ENCODE measurements at places on chromosomes 1 and 21. TPM values are rescaled to one million over a fixed set of nuclear protein-coding genes. Genes with fewer than 3 reads are reported as not detected.

The KCNE2 gene
- 0.37 TPM for total RNA-seq

The AADACL3 gene
- total RNA-seq: 2.3 TPM

The LENEP gene
- total RNA-seq: 1.3 TPM

The DSCAM gene
- total RNA-seq: 0.15 TPM

The SPRR2A gene
- not detected for total RNA-seq

The BMP8B gene
- total RNA-seq: 0.37 TPM

The CCDC27 gene
- not detected for total RNA-seq

The GBP7 gene
- not detected for total RNA-seq

The AVPR1B gene
- total RNA-seq: 0.50 TPM

The FABP3 gene
- 34.8 TPM for total RNA-seq

The FCRL4 gene
- total RNA-seq: not detected

DNA sequence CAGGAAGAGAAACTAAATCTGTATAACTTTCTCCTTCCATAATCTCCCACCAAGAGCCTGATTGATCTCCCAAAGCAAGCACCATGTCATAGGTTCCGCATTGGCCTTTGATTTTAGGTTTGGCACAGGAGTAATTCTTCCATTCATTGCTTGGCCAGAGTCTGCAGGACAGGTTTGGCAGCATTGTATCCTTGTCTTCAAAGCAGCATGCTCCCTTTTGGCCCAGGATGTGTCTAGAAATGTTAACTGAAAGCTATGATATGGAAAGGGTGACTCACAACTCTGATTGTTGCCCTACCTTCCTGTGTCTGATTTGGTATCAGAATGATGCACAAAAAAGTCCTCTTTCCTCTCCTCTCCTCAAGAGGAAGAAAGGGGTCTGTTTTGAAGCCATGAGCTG, 824.3 kb upstream of the PRMT6 start:
- no peaks in the 10 kb centered on the region for H3K27me3 ChIP-seq
- no peaks in the 10 kb centered on the region for H3K36me3 ChIP-seq
- H3K27ac ChIP-seq: no peak overlapping the region
- H3K4me3 ChIP-seq: no peak overlapping the region
- no peak for DNase-seq

DNA sequence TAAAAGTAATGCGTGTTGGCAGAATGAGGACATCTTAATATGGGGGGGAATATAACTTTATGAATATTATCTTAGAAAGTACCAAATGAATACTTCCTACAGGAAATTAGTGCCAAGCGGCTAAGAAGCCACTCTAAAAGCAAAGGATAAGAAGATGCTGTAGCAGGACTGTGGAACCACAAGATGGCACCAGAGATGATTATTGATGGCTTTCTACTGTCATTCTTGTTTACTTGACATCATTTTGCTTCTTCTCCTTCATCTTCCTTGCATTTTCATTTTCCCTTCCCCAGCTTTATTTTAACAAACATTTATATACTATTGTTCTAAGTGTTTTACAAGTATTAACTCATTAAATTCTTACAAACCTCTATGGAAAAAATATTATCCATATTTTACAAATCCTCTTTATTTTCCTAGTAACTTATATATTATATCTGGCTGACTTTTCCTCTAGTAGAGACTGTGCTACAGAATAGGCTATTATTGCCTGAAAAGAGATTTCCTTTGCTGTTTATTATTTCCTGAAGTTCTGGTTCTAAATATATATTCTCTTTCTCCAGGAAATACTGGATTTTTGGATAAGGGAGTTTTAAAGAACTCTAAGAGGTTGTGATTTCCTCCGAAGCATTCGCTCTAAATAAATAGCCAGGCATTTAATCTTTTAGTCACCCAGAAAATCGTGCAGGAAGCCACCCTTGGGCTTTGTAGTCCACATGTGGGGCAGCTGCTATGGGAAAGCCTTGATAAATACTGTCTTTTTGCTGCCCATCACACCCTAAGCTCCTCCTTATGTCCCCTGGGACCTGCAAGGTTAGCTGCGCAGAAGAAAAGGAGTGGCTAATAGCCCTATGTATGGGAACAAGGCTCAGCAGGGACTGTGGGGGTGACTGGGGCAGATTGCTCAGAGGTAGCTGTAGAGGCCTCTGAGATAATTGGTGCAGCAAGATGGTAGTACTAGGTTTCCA, 69.8 kb downstream of the TPR start:
- H3K27me3 ChIP-seq: no peaks in the 10 kb centered on the region
- no peak for DNase-seq
- H3K4me1 ChIP-seq: no peaks in the 10 kb centered on the region
- H3K27ac ChIP-seq: no peak overlapping the region

- no peak for DNase-seq
- no peaks in the 10 kb centered on the region for H3K27me3 ChIP-seq
Observed at GRCh38 chr1:192545896-192546521, 29.6 kb upstream of the RGS1 start.

DNA sequence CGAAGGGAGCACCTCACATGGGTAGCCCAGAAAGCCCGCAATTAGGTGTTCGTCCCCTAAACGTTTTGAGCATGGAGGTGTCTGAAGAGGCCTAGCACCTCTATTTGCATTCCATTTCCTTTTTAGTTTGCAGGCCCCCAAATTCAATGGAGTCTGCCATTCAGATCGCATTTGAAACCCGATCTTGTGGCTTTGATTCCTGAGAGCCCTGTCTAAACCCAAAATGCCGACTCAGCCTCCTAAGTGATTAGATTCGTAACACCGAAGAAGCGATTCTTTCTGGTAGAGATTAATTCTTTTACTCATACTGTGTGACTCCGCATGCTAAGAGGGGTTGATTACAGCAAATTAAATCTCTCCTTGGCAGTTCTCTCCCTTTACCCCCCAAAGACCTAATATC, 415.2 kb upstream of the KAZN start:
- no peak for DNase-seq
- H3K4me1 ChIP-seq: no peaks in the 10 kb centered on the region
- H3K4me3 ChIP-seq: no peak overlapping the region
- no peaks in the 10 kb centered on the region for H3K36me3 ChIP-seq
- H3K27me3 ChIP-seq: no peaks in the 10 kb centered on the region
- H3K27ac ChIP-seq: no peak overlapping the region

GRCh38 chr1:162552684-162553252, 8.8 kb upstream of the UAP1 start:
- no peaks in the 10 kb centered on the region for H3K36me3 ChIP-seq
- no peaks in the 10 kb centered on the region for H3K4me1 ChIP-seq
- no peak overlapping the region for H3K4me3 ChIP-seq

DNA sequence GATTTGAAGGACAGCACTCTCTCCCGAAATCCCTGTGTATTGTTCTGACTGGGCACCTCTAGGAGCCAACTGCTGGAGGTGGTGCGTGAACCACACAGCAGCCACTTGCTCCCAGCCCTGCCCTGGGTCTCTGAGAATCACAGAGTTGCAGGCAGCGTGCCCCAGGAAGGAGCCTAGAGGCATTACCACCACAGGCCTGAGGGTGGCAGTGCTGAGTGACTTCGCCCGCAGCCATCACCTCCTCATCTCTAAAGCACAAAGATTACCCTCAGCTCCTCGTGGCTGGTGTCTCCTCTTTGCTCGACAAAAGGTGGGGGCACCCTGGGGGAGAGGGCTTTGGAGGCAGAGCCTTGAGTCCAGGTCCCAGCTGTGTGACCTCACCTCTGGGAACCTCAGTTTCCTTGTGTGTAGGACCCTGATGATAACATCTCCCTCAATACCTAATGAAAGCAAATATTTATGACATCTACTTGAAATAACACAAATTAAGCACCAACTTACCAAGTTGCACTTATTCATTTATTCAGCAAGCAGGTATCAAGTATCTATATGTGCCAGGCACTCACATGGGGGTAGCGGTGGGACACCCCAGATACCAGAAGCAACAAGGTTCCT, 86.3 kb downstream of the VWA5B1 start:
- H3K4me1 ChIP-seq: no peaks in the 10 kb centered on the region
- H3K27me3 ChIP-seq: no peaks in the 10 kb centered on the region
- peak; percentile 41 for DNase-seq
- no peak overlapping the region for H3K4me3 ChIP-seq
- H3K27ac ChIP-seq: no peak overlapping the region

GRCh38 chr1:224211206-224211962, 28.3 kb downstream of the DEGS1 start:
- no peak overlapping the region for H3K4me3 ChIP-seq
- peaks cover 10% of the 10 kb centered on the region for H3K4me1 ChIP-seq
- DNase-seq: no peak
- H3K36me3 ChIP-seq: no peaks in the 10 kb centered on the region
- H3K27ac ChIP-seq: no peak overlapping the region

GRCh38 chr1:191206513-191207207, 729.0 kb upstream of the BRINP3 start:
- H3K4me3 ChIP-seq: no peak overlapping the region
- H3K36me3 ChIP-seq: no peaks in the 10 kb centered on the region
- H3K27me3 ChIP-seq: no peaks in the 10 kb centered on the region
- DNase-seq: no peak

DNA sequence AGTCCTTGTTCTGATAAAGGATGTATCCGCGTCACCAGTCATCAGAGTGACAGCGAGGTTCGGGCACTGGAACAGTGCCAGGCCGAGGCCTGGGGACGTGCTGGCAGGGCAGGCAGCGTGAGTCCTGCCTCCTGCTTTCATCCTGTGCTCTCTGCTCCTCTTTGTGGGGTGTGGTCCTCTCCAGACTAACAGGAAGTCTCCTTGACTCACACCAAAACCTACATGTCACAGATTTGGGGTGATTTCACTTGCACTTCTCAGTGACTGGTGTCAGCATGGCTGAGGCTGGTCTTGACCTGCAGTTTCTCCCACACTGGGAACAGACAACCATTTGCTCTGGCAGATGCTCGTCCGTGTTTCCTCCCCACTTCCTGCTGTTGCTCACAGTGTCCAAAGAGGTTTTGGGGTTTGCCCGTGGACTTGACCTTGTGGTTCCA, 8.8 kb upstream of the NLRP3 start:
- no peak overlapping the region for H3K4me3 ChIP-seq
- DNase-seq: no peak
- no peak overlapping the region for H3K27ac ChIP-seq
- no peaks in the 10 kb centered on the region for H3K36me3 ChIP-seq
- H3K4me1 ChIP-seq: no peaks in the 10 kb centered on the region
- H3K27me3 ChIP-seq: no peaks in the 10 kb centered on the region

- peaks cover 4% of the 10 kb centered on the region for H3K27me3 ChIP-seq
- peaks cover 6% of the 10 kb centered on the region for H3K4me1 ChIP-seq
- no peak overlapping the region for H3K4me3 ChIP-seq
- no peak overlapping the region for H3K27ac ChIP-seq
- no peak for DNase-seq
Observed at GRCh38 chr1:62325081-62325480, 5.8 kb upstream of the KANK4 start.

DNA sequence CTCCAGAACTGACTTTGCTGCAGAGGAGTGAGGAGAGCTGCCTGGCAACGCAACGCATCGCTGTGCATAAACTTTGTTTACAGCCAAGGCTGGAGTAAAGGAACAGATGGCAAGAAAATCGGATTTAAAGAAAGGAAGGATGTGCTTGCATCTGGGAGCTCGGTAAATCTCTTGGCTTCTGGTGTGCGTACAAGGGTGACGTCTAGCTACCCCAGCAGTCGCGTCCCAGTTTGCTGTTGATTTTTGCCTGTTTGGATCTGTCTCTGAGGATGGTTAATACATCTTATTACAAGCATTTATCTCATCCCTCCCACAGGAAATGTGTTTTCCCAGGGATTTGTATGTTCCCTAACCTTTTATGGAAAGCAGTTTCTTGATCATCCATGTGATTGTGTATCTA, 73.3 kb upstream of the RALGPS2 start:
- no peak for DNase-seq
- no peaks in the 10 kb centered on the region for H3K4me1 ChIP-seq
- no peak overlapping the region for H3K4me3 ChIP-seq
- no peaks in the 10 kb centered on the region for H3K27me3 ChIP-seq
- no peak overlapping the region for H3K27ac ChIP-seq
- no peaks in the 10 kb centered on the region for H3K36me3 ChIP-seq

DNA sequence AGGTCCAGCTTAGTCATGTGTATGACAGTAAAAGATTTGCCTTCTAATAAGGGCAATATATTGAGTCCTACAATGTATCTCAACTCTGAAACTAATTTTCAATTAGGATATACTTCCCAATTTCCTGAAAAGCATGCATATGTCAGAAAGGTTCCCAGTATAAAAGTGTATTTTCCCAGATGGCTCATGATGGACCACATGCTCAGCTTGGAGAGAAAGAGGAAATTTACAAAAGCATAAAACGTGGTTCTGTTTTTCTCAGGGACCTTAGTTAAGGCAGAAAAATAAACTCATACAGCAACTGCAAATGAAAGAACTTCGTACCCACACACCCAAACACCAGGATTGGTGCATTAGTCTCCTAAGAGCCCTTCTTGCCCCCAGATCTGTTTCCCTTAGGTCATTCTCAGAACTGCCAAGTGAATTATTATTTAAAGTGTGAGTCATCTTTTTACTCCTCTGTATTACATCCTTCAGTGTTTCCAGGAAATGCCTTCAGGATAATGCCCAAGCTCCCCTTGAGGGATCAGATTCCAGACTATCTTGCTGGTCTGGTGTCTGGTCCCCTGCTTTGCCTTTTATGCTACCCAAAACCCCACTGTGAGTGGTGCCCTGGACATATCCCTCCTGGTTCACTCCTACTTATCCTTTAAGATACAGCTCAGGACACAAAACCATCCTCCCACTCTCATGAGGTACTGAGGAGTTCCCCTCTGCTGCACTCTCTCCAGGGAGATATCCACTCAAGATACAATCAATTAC, 57.4 kb downstream of the SSX2IP start:
- H3K4me1 ChIP-seq: no peaks in the 10 kb centered on the region
- H3K36me3 ChIP-seq: no peaks in the 10 kb centered on the region

- no peaks in the 10 kb centered on the region for H3K27me3 ChIP-seq
- no peaks in the 10 kb centered on the region for H3K36me3 ChIP-seq
- H3K4me1 ChIP-seq: no peaks in the 10 kb centered on the region
- H3K4me3 ChIP-seq: no peak overlapping the region
- no peak for DNase-seq
- no peak overlapping the region for H3K27ac ChIP-seq
Observed at GRCh38 chr1:237638555-237638954, 252.2 kb downstream of the ZP4 start.

DNA sequence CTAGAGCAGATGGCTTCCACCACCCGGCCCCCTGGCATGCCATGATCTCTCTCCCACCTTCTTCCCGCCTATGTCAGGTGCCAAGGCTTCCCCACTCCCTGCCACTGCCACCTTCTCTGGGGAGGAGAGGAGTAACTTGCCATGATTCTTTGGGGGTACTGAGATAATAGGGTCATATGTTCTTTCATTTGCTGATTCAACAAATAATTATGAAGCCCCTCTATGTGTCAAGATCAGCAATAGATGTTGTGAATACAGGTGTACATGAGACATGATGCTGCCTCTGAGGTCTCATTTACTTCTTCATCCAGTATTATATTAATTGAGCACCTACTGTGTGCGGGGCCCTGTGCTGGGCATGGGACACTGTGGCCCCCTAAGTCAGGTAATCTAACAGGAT, 6.0 kb upstream of the VWA5B1 start:
- no peaks in the 10 kb centered on the region for H3K27me3 ChIP-seq
- no peak overlapping the region for H3K4me3 ChIP-seq
- no peaks in the 10 kb centered on the region for H3K36me3 ChIP-seq

GRCh38 chr1:111201275-111202090, 1.0 kb upstream of the DENND2D start:
- 0 out of 2 replicates have a peak, but pooled peaks cover 2% of the 10 kb centered on the region for H3K4me1 ChIP-seq
- DNase-seq: no peak
- no peak overlapping the region for H3K27ac ChIP-seq
- no peaks in the 10 kb centered on the region for H3K36me3 ChIP-seq

GRCh38 chr1:243217349-243217748, 37.7 kb downstream of the CEP170 start:
- H3K4me1 ChIP-seq: peaks cover 5% of the 10 kb centered on the region
- peaks cover 5% of the 10 kb centered on the region for H3K36me3 ChIP-seq
- H3K27ac ChIP-seq: no peak overlapping the region
- no peak for DNase-seq

GRCh38 chr1:97243973-97244560, 522.5 kb downstream of the PTBP2 start:
- no peak overlapping the region for H3K4me3 ChIP-seq
- no peaks in the 10 kb centered on the region for H3K4me1 ChIP-seq
- no peaks in the 10 kb centered on the region for H3K36me3 ChIP-seq
- H3K27ac ChIP-seq: no peak overlapping the region
